PC-9 (cell line): ENCODE measurements at places on chromosomes 1 and 21. TPM values are rescaled to one million over a fixed set of nuclear protein-coding genes. Genes with fewer than 3 reads are reported as not detected.

Gene DENND2C
- total RNA-seq = 0.70 and 1.1 TPM in 2 replicates

GRCh38 chr1:20410503-20410902 is 75.5 kb downstream of the CAMK2N1 start:
- no peak for DNase-seq

GRCh38 chr1:4633346-4633745 is 21.1 kb upstream of the AJAP1 start:
- DNase-seq = no peak

Gene CLCA4
- not detected in 2 replicates for total RNA-seq

DNA sequence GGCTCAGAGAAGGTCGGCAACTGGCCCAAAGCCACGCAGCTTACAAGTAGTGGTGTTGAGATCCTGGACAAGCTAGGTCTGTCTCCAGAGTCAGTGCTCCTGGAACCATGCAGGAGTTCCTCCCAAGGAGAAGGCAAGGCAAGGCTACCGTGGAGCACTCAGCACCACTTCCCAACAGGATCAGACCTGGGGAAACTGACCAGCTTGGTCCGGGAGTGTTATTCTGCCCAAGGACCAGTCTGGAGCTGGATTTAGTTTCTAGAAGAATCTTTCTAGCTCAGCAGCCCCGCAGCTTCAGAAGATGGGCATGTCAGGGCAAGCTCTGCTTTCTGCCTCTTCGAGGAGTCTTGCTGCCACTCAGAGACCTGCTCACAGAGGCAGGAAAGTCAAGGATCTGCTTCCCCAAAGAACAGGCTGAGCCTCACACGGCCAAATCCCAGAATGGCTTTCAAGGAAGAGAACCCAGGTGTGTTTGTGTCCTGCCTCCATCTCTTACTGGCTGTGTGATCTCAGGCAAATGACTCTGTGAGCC is 302.8 kb downstream of the MATN1 start:
- DNase-seq = no peak

DNA sequence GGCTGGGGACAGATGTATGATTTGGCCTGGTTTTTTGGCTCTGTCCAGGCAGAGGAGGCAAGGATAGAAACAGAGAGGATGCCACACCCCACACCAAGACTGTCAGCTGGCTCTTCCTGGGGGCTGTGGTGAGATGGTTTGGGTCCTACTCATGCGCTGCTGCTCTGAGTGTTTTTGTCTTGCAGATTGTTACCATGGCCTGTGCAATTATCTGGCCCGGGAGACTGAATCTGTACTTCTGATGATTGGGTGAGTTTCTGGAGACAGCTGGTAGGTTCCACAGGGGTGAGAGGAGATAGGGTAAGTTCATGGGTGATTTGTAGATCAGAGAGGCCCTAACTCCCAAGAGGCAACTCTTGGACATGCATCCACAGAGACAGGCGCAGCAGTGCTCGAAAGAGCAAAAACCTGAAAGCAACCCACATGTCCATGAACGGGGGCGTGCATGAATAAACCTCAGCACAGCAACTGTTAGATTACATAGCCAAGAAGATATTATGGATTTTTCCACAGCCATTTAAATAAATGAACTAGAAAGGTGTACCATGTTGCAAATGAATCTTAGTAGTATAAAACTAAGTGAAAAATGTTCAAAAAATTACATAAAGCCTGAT is 17.8 kb downstream of the AADACL4 start:
- no peak for DNase-seq

DNA sequence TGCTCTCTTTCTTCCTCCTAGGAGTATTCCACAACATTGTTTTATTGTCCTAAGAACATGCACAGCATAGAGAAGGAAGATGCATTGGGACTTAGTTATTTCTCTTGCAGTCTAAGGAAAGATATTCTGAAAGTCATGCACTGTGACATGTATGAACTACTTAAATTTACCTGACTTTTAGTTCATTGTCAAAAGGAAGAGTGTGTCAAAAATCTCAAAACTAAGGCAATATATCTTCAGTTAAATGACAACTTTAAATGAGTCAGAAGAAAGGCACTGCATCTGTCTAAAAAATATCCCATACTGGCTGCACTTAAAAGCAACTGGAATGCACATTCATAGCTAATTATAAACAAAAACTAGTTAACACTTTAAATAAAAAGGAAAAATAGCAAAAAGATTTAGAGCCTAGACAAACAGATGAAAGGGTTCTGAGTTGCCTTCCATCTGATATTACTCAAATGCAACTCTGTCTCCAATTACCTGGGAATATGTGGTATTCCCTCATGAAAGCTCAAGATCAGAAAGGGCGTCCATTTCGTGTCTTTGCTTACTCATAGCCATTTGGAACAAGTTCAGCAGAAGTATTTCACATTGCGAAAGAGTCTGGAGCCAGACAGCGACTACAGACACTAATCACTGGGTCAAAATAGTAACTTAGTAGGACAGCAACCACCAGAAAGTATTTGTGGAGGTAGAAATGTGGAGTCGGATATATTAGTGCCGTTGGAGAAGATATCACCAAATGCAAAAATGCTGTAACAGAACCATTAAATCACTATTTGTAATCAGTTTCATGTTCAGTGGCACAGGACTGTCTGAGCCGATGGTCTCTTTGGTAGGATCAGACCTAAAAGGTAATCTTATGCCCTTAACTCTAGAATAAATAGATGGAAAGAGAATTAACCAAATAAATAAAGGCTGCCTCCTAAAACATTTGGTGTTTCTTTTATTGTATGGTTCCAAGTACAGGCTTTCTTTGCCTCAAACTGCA is 225.7 kb downstream of the GREM2 start:
- no peak for DNase-seq

- DNase-seq = no peak
Measured at GRCh38 chr1:54728027-54728426, 12.4 kb downstream of the TTC4 start.

GRCh38 chr1:29289493-29289892 is 53.2 kb downstream of the PTPRU start:
- DNase-seq = no peak

GRCh38 chr1:85264150-85264549 is 4.7 kb upstream of the C1orf52 start:
- DNase-seq = peak; percentile 46

DNA sequence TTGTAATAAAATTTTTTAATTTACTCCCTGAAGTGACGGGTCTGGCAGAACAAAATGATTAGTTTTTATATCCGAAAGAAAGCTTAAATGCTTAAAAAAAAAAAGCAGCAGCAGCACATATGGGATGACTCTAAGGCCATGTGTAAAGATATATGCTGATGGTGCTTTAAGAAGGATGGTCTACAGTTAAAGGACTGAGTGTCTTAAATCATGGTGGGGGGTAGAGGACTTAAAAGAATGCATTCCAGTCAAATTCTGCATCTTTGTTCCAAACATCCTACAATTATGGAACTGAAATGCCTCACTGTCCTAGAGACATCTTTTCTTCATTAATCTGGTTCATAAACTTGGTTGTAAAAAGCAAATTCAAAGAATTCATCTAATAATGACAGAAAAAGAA is 7.0 kb downstream of the KDM5B start:
- DNase-seq = no peak
